ENCODE measurements at places on chromosomes 12 and 14. TPM values are rescaled to one million over a fixed set of nuclear protein-coding genes. Genes with fewer than 3 reads are reported as not detected.

TAS2R42 gene
- total RNA-seq: not detected

CLEC14A gene
- total RNA-seq: not detected

DDX23 gene
- total RNA-seq: 56.7 TPM

AMN gene
- total RNA-seq: 4.2 TPM

CLEC1A gene
- 37.5 TPM for total RNA-seq

SLC25A3 gene
- 626 TPM for total RNA-seq

SLCO1A2 gene
- total RNA-seq: not detected

FITM1 gene
- total RNA-seq: 0.39 TPM

RPGRIP1 gene
- not detected for total RNA-seq

SLC25A47 gene
- total RNA-seq: not detected

KRT79 gene
- total RNA-seq: not detected

BTBD6 gene
- 40.8 TPM for total RNA-seq

KRT5 gene
- total RNA-seq: 884 TPM

IAPP gene
- total RNA-seq: not detected

OAS2 gene
- 0.39 TPM for total RNA-seq

ASPG gene
- total RNA-seq: 0.79 TPM

FGF6 gene
- total RNA-seq: not detected

RBM19 gene
- 24.3 TPM for total RNA-seq

KRT85 gene
- total RNA-seq: not detected

PPP1R1A gene
- total RNA-seq: not detected

DENND5B gene
- total RNA-seq: 11.1 TPM

SYCP3 gene
- under 0.01 TPM for total RNA-seq

RAD9B gene
- 0.11 TPM for total RNA-seq

LRRIQ1 gene
- total RNA-seq: 0.43 TPM

OTOGL gene
- not detected for total RNA-seq

B4GALNT3 gene
- 0.39 TPM for total RNA-seq

TEDC1 gene
- 7.0 TPM for total RNA-seq

CMA1 gene
- not detected for total RNA-seq

VASH1 gene
- total RNA-seq: 0.33 TPM

LMNTD1 gene
- not detected for total RNA-seq

KLRC3 gene
- 1.2 TPM for total RNA-seq

DIO2 gene
- total RNA-seq: 0.39 TPM

GDF3 gene
- not detected for total RNA-seq

KRT75 gene
- not detected for total RNA-seq

ACOT4 gene
- total RNA-seq: 3.9 TPM

FAM186B gene
- 0.33 TPM for total RNA-seq

POTEG gene
- total RNA-seq: not detected

CEP170B gene
- total RNA-seq: 34.6 TPM

TSPAN8 gene
- not detected for total RNA-seq

SRRM4 gene
- under 0.01 TPM for total RNA-seq

GPX2 gene
- total RNA-seq: not detected
